ENCODE measurements at places on chromosomes 4 and X.

DNA sequence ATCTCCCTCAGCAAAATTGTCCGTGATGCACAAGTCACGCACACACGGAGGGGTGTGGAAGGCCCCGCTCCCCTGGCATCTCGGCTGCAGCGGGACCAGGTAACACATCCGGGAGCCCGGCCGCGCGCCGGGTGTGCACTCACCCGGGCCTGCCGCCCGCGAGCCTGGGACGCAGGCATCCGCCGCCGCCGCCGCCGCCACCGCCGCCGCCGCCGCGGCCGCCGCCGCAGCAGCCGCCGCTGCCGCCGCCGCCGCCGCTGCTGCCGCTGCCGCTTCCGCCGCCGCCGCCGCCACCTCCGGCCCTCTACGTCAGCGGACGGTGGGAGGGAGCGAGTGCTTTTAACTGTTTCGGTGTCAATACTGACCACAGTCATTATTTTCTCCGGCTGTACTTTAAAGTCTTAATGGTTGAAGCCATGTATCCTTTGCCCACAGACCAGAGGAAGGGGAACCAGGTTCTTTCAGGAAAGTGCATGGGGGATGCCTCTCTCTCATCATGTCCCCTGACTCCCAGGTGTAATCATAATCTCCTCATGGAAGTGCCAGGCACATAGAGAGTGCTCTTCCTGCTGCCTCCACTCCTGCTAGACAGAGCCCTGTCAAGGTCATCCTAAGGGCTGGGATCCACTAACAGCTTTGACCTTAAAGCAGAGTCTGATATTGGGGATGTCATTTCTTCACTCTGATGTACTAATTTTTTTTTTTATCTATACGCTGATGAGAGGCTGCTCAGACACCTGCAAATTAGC is 38.0 kb downstream of the MAGEE2 start:
- peak; percentile 46 for DNase-seq

DNA sequence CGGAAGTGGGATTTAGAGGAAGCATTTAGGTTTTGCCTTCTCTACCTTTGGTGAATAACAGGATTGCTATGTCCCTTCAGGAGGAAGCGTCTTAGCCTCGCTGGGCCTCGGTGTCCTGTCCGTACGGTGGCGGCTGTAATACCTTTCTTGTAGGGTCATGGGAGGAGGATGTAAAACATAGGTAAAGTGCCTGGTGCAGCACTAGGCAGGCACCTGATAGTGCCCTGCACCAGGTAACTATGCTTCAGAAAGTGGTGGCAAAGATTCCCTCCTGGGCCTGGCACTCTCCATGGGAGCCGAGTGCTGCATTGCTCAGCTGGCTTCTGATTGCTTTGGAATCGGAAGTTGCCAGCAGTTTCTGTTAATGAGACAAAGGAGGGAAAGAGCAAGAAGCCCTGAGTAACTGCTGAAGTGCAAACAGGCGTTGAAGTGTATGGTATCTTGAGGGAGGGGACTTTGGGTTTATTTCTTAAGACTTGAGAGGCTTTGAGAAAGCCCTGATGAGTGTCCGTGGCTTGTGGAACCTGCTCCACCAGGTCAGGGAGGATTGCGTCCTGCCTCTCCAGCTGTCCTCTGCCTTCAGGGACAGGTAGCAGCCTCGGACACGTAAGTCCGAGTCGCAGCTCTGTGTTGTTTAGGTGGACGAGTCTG is 45.8 kb downstream of the TBC1D14 start:
- DNase-seq, result no peak

DNA sequence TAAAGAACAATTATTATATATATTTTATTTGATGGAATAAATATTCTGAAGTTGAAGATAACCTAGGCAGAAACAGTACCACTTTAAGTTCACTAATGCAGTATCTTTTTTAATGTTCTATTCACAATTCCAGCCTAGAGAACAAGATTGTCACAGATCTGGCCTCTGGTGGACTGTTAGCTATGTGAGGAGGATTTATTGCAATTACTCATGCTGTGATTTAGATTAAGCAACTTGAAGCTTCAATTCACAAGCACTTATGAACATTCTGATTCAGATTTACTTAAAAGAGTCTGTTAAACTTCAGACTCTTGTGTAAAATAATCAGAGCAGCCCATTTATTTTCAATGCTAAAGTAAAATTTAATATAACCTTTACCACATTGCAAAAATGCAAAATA is 1489.8 kb downstream of the STIM2 start:
- no peak for DNase-seq

GRCh38 chr4:94801016-94801415 is 43.3 kb downstream of the BMPR1B start:
- DNase-seq, result no peak

DNA sequence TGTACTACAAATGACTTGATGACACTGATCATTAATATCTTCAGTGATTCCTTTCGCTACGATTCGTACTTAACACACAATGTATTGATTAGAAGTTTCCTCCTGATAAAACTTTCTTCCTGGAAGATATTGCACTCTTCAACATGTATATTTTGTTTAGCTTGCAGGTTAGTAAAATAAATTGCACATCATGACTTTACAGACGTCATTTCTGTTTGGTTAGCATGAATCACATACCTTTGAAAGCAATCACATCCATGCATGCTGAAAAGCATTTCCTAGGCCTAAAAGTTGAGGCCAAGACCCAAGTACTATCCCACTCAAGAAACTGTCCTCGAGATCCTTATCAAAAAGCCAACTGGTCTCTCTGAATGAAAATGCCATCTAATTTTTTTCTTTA is 1841.0 kb upstream of the PCDH7 start:
- DNase-seq, result no peak

- no peak for DNase-seq
Observed at GRCh38 chr4:145098675-145099037, 545 bp downstream of the ABCE1 start.

DNA sequence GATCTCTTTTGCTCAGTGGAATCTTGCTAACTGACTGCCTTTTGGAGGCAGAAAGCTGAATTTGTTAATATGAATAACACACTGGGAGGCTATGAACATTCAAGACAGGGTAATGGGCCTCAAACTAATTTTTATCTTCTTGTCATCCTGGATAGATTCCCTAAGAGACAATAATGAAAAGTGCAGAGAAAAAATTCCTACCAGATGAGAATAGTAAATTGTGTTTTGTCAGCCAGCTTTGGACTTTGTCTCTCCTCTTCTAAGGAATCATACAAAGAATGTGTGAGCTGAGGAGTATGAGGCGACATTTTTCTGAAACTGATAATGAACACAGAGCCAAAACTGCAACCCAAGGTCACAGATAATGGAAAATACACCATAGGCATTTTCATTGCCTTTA is 649.3 kb downstream of the IQCM start:
- DNase-seq, result no peak

- no peak for DNase-seq
Observed at GRCh38 chr4:152961014-152961772, 25.1 kb downstream of the FHDC1 start.

- no peak for DNase-seq
Observed at GRCh38 chrX:108527724-108528123, 88.1 kb downstream of the COL4A5 start.

Measured in ecto neural progenitor cell (in vitro differentiated cells).